Motor neuron (in vitro differentiated cells): ENCODE measurements at places on chromosomes 5 and 9. TPM values are rescaled to one million over a fixed set of nuclear protein-coding genes. Genes with fewer than 3 reads are reported as not detected.

ZBED3 gene
- total RNA-seq = 4.0 and 5.7 TPM in 2 replicates

NIPAL4 gene
- total RNA-seq = 0.71 and 0.82 TPM in 2 replicates

WDR31 gene
- 3.8 and 4.2 TPM in 2 replicates for total RNA-seq

CXXC5 gene
- 112 and 119 TPM in 2 replicates for total RNA-seq

PCDHAC1 gene
- total RNA-seq = 0.05 TPM in 1 of 2 replicates, not detected in the other

PIP5KL1 gene
- total RNA-seq = 1.6 and 4.6 TPM in 2 replicates

INSL4 gene
- 0.13 TPM in 1 of 2 replicates, not detected in the other for total RNA-seq

PCDHB5 gene
- 46.2 and 51.6 TPM in 2 replicates for total RNA-seq
